T-helper 17 cell (primary cell): ENCODE measurements at places on chromosomes 11 and 22.

GRCh38 chr22:50227579-50228215, 17.1 kb downstream of the TUBGCP6 start:
- peaks cover 2% of the 10 kb centered on the region for H3K36me3 ChIP-seq
- H3K4me3 ChIP-seq = no peak overlapping the region
- H3K27me3 ChIP-seq = no peaks in the 10 kb centered on the region
- H3K4me1 ChIP-seq = peaks cover 9% of the 10 kb centered on the region

DNA sequence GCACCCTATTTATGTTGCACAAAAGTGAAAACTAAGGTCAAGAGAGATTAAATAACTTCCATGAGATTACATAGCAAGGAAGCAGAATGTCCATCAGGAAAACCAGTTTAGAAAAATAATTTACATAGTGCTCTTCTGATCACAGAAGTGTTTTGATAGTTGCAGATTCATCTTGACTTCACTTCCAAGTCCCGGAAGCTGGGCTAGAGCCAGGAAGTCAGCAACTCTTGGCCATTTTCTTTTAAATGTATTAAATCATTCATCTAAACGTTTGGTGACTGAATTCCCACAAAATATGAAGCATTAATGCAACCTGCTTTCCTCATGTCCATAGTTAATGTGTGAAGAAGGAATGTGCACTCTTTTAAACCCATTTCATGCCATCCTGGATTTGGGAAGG, 29.7 kb downstream of the APLP2 start:
- peaks cover 18% of the 10 kb centered on the region for H3K4me1 ChIP-seq
- no peaks in the 10 kb centered on the region for H3K27me3 ChIP-seq
- H3K4me3 ChIP-seq = no peak overlapping the region
- no peak for DNase-seq
- H3K27ac ChIP-seq = no peak overlapping the region

GRCh38 chr11:95750101-95750500, 39.5 kb downstream of the FAM76B start:
- no peak for DNase-seq
- H3K27me3 ChIP-seq = peaks cover 22% of the 10 kb centered on the region
- H3K27ac ChIP-seq = no peak overlapping the region
- H3K4me3 ChIP-seq = no peak overlapping the region

GRCh38 chr11:96205460-96205809, 137.6 kb downstream of the MAML2 start:
- no peaks in the 10 kb centered on the region for H3K36me3 ChIP-seq
- peaks cover 45% of the 10 kb centered on the region for H3K4me1 ChIP-seq
- H3K27me3 ChIP-seq = no peaks in the 10 kb centered on the region
- peak overlapping the region; percentile 37 for H3K4me3 ChIP-seq

- DNase-seq = no peak
- H3K4me1 ChIP-seq = peaks cover 13% of the 10 kb centered on the region
- H3K27ac ChIP-seq = no peak overlapping the region
- peaks cover 3% of the 10 kb centered on the region for H3K36me3 ChIP-seq
- no peaks in the 10 kb centered on the region for H3K27me3 ChIP-seq
- no peak overlapping the region for H3K4me3 ChIP-seq
Measured at GRCh38 chr11:65535102-65535501, 10.2 kb downstream of the SCYL1 start.

- H3K36me3 ChIP-seq = peaks cover 3% of the 10 kb centered on the region
- H3K4me1 ChIP-seq = peaks cover 6% of the 10 kb centered on the region
- no peak for DNase-seq
- H3K27me3 ChIP-seq = peaks cover 29% of the 10 kb centered on the region
Measured at GRCh38 chr22:22068657-22069056, 86.1 kb upstream of the TOP3B start.

GRCh38 chr11:73851046-73851764, 25.4 kb downstream of the COA4 start:
- DNase-seq = no peak
- H3K4me1 ChIP-seq = no peaks in the 10 kb centered on the region
- H3K36me3 ChIP-seq = peaks cover 7% of the 10 kb centered on the region
- no peak overlapping the region for H3K4me3 ChIP-seq
- H3K27ac ChIP-seq = no peak overlapping the region
- H3K27me3 ChIP-seq = no peaks in the 10 kb centered on the region

- DNase-seq = no peak
- peak overlapping the region; percentile 12 for H3K4me3 ChIP-seq
- H3K36me3 ChIP-seq = no peaks in the 10 kb centered on the region
- peaks cover 60% of the 10 kb centered on the region for H3K4me1 ChIP-seq
- no peaks in the 10 kb centered on the region for H3K27me3 ChIP-seq
Measured at GRCh38 chr11:128551611-128552335, 35.6 kb downstream of the ETS1 start.

DNA sequence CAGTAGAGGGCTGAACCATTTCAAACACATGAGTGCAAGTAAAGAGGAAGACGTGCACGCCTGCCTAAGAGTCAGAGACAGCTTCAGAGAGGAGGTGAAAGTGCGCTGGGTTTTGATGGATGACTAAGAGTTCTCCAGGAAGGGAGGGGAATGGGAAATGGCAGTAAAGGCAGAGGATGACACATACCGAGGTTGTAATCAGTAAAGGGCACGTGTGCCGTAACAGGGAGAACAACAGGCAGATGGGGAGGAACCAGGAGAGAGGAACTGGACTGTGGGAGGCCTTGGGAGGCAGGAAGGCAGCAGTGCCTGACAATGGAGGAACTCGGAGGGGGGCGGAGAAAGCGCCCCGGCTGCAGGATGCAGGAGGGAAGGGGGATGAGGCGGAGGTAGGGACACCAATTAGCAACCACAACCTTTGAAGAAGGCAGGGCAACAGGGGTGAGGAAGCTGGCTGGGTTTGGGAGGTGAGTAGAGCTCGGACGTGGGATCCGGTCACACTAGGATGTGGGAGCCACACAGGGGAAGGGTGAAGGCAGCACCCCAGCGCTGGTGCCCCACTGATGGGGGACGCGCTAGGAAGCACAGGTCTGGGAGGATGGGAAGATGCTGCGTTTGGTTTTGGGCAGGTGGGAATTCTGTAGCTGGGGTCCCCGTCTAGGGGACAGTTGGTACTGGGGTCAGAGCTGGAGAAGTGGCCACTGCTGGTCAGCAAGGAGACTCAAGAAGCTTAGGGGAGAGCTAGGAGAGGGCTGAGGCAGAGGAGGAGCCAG, 67.4 kb downstream of the SCUBE1 start:
- DNase-seq = no peak
- peaks cover 2% of the 10 kb centered on the region for H3K36me3 ChIP-seq
- H3K27ac ChIP-seq = peak overlapping the region; percentile 51

- DNase-seq = no peak
- H3K4me1 ChIP-seq = no peaks in the 10 kb centered on the region
- no peak overlapping the region for H3K4me3 ChIP-seq
- no peaks in the 10 kb centered on the region for H3K36me3 ChIP-seq
Measured at GRCh38 chr11:131745405-131745804, 375.0 kb downstream of the NTM start.

GRCh38 chr22:30393885-30394284, 2.9 kb upstream of the SEC14L2 start:
- DNase-seq = no peak
- H3K4me1 ChIP-seq = peaks cover 33% of the 10 kb centered on the region
- H3K27ac ChIP-seq = peak overlapping the region; percentile 78
- peaks cover 5% of the 10 kb centered on the region for H3K27me3 ChIP-seq
- H3K4me3 ChIP-seq = no peak overlapping the region
- no peaks in the 10 kb centered on the region for H3K36me3 ChIP-seq

GRCh38 chr11:9643751-9644150, 20.1 kb upstream of the SWAP70 start:
- DNase-seq = no peak
- H3K27me3 ChIP-seq = peaks cover 11% of the 10 kb centered on the region
- H3K4me3 ChIP-seq = no peak overlapping the region
- H3K36me3 ChIP-seq = peaks cover 6% of the 10 kb centered on the region

DNA sequence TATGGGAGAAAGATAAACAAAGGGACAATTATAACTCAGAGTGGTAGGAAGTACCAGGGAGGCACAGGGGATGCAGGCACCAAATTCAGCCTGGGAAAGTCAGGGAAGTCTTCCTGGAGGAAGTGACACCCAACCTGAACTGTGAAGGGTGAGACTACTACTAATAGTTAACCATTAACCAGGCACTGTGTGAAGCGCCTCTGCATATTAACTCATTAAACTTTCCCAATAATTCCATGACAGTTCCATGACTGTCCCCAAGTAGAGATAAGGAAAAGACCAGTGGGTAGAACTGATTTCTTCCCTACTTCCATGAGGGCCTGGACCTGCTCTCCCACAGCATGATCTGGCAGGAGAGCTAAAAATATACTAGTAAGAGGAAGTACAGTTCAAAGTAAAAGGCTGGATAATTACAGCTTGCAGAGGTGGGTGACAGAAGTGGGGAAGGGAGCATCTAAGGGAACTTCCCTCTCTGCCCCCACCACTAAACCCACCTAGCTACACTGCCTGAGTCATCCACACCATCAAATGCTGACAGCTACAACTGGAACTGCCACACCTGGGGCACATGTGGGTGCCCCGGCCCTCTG, 4.7 kb upstream of the AP1B1 start:
- H3K4me1 ChIP-seq = peaks cover 11% of the 10 kb centered on the region
- H3K4me3 ChIP-seq = no peak overlapping the region
- H3K27ac ChIP-seq = no peak overlapping the region
- DNase-seq = no peak
- H3K27me3 ChIP-seq = no peaks in the 10 kb centered on the region
- no peaks in the 10 kb centered on the region for H3K36me3 ChIP-seq

- no peaks in the 10 kb centered on the region for H3K27me3 ChIP-seq
- H3K4me3 ChIP-seq = no peak overlapping the region
- peaks cover 10% of the 10 kb centered on the region for H3K36me3 ChIP-seq
- peaks cover 4% of the 10 kb centered on the region for H3K4me1 ChIP-seq
Measured at GRCh38 chr22:26770624-26771023, 113.2 kb downstream of the MIAT start.

DNA sequence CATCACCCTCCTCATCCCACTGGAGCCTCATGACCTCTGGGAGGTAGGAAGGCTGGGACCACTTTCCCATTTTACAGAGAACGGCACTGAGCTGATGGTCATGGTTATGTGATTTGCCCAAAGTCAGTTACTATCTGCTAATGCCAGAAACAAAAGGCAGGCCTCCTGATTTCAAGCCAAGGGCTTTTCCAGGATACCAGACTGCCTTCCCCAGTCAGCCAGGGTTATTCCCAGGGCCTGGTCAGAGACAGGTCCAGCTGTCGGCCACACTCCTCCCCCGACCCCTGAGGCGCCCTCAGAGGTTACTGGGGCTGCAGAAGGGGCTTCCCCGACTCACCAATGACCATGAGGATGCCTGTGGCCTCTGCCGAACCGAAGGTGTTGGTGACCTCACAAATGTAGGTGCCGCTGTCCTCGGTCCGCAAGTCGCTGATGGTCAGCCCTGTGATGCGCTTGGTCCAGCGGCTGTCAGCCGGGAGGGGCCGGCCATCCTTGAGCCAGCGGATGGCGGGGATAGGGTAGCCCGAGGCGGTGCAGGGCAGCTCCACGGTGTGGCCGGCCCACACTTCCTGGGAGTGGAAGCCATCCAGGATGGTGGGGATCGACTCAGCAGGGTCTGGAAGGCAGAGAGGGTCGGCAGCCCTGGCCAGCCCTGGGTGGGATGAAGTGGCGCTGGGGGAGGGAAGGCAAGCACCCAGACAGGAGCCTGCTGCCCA, 197.0 kb downstream of the CEP164 start:
- no peak overlapping the region for H3K27ac ChIP-seq
- H3K36me3 ChIP-seq = no peaks in the 10 kb centered on the region
- DNase-seq = no peak
- peaks cover 36% of the 10 kb centered on the region for H3K27me3 ChIP-seq
- no peak overlapping the region for H3K4me3 ChIP-seq

DNA sequence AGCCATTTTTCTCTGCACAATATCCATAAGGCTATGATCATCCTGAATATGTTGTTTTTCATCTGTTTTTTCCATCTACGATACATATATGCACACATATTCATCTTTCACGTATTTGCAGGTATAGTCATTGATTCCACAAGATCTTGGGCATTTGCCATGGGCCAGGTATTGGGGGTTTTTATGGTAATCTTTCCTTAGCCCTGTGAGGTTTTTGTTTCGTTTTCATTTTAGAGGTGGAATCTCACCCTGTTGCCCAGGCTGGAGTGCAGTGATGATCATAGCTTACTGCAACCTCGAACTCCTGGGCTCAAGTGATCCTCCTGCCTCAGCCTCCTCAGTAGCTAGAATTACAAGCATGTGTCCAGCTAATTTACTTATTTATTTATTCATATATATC, 20.0 kb downstream of the CD6 start:
- H3K36me3 ChIP-seq = peaks cover 7% of the 10 kb centered on the region
- H3K27me3 ChIP-seq = no peaks in the 10 kb centered on the region

DNA sequence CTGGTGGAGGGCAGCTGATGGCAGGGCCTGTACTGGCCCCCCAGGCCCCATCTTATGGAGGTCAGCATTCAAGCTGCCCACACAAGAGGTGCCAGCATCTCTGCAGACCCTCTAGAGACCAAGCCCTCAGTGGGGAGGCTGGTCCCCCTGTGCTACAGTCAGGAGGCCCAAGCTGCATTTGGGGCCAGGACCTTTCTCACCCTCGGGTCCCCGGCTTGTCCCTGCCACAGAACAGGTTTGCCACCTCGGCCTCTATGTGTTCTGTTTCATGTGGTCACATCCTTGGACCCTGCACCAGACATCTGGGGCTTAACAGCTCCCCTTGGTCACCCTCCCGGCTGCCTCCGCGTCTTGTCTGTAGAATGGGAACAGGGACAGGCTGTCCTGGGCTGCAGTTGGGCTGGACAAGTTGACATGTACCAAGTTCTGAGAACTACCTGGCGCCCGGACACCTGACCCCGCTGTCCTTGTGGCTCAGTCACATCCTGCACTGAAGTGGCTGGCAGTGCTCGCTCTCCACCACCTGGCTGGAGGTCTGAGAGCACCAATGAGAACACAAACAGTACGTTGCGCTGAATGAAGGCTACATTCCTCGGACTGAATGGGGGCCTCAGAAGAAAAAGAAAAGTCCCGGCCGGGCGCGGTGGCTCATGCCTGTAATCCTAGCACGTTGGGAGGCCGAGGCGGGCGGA, 2.7 kb upstream of the PLXNB2 start:
- no peaks in the 10 kb centered on the region for H3K36me3 ChIP-seq
- H3K4me1 ChIP-seq = peaks cover 14% of the 10 kb centered on the region
- DNase-seq = no peak
- peaks cover 7% of the 10 kb centered on the region for H3K27me3 ChIP-seq
- no peak overlapping the region for H3K4me3 ChIP-seq
- H3K27ac ChIP-seq = no peak overlapping the region

GRCh38 chr11:22774716-22775115, 54.9 kb downstream of the SVIP start:
- H3K27me3 ChIP-seq = peaks cover 60% of the 10 kb centered on the region
- no peak overlapping the region for H3K4me3 ChIP-seq
- H3K36me3 ChIP-seq = peaks cover 5% of the 10 kb centered on the region
- no peak overlapping the region for H3K27ac ChIP-seq
- H3K4me1 ChIP-seq = peaks cover 3% of the 10 kb centered on the region
- DNase-seq = no peak

GRCh38 chr22:38700270-38700788, 414 bp downstream of the JOSD1 start:
- peaks cover 41% of the 10 kb centered on the region for H3K4me1 ChIP-seq
- no peak for DNase-seq
- H3K27ac ChIP-seq = peak overlapping the region; percentile 95
- H3K27me3 ChIP-seq = no peaks in the 10 kb centered on the region

GRCh38 chr11:81476345-81476744, 1257.3 kb downstream of the FAM181B start:
- H3K4me3 ChIP-seq = no peak overlapping the region
- H3K27me3 ChIP-seq = no peaks in the 10 kb centered on the region
- no peaks in the 10 kb centered on the region for H3K36me3 ChIP-seq
- no peak for DNase-seq
- no peak overlapping the region for H3K27ac ChIP-seq
